Activated CD4-positive, alpha-beta T cell treated with anti-CD3 and anti-CD28 coated beads for 48 hours (primary cell): ENCODE measurements at places on chromosomes 2 and 18.

GRCh38 chr18:22324191-22325131, 93.3 kb downstream of the CTAGE1 start:
- DNase-seq = no peak

DNA sequence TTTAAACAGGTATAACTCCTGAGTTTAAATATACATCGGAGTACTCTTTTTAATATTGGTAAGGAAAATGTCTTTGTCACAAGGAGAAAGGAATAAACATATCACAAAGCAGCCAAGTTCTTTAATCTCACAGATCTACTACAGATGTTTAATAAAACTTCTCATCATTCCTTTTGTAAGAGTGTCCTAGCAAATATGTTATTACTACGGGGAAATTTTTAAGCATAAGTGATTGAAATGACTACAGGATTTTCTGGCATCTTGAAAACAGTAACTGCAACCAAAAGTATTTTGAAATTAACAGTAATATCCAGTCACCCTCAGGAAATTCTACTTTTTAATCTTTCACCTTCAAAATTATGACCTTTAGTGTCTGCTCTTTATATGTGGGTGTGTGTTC, 403.1 kb downstream of the IRS1 start:
- DNase-seq = no peak

DNA sequence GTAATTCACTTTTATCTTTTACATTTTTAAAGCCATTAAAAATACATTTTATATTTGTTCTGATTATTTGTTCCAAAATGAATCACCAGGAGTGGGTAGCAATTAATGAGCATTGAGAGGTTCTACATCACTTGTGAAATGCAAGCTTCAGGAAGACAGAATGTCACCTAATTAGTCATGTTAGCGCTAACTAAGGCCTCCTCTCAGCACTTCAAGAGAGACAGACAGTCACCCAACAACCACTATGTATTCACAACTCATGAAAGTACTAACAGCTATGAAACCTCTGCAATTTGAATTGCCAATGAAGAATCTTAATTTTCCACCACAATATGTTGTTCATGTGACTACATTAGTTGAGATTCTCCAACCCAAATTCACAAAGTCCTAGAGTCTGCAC, 611.0 kb downstream of the KCNJ3 start:
- DNase-seq = no peak

DNA sequence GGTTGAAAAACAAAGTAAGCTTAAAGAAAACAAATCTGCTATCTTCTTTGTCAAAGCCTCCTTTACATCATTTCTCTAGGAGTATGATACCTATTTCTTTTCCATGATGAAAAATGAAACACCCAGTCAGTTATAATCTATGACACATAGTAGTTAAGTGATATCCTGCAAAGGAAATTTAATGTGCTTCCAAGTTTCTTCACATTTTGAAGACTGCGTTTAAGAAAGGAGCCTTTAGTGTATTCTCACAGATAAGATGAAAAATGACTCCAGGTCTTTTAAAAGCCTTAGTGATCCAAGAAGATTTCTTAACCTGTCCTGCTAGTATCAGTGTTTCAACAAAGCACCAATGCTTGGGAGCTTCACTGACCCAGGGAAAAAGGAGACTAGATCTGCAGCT, 356.7 kb downstream of the CCDC85A start:
- DNase-seq = no peak

DNA sequence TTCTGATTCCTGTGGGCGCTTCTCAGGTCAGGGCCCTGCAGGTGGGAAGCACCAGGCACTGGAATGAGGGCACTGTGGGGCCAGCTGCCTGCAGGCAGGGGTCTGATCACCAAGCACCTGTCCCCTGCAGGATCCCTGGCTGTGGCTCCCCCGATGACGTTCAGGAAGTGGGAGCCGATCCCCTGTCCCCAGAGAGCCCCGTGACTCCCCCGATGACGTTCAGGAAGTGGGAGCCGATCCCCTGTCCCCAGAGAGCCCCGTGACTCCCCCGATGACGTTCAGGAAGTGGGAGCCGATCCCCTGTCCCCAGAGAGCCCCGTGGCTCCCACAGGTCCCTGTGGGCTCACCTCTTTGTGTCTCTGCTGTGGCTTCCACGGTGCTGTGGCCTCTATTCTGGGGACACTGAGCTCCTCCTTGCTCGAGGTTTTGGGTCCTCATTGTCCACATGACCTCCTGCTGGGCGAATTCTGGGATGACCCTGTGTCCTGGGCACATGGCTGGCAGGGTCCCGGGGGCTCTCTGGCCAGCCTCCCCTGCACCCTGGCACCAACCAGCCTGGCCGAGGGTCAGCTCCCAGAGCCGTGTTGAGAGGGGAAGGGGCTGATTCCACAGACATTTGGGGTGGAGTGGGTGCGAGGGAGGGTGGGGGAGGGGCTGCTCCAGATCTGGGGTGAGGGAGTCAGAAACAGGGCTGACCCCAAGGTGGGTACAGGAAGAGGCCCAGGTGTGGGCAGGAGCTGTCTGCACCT, 4.8 kb downstream of the NEU4 start:
- no peak for DNase-seq

- DNase-seq = no peak
Measured at GRCh38 chr18:77529492-77530176, 280.0 kb downstream of the GALR1 start.

DNA sequence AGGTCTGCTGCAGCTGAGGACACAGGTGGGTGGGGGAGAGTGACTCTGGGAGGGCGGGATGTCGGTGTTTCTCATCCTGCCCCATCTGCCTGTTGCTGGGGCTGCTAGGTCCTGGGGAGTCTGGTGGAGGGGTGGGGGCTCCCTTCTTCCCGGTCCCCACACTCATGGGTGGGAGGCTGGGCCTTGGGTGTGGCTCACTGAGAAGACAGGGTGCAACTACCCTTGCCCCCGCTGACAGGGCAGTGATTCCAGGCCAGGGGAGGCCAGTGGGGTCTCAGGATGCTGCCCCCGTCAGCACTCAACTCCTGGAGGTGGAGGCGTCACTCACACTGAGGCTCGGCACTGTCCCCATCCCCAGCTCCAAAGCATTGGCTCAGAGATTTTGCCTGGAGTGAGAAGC, 7.7 kb upstream of the NFATC1 start:
- DNase-seq = no peak

- no peak for DNase-seq
Measured at GRCh38 chr18:51171223-51171622, 26.3 kb downstream of the MEX3C start.

DNA sequence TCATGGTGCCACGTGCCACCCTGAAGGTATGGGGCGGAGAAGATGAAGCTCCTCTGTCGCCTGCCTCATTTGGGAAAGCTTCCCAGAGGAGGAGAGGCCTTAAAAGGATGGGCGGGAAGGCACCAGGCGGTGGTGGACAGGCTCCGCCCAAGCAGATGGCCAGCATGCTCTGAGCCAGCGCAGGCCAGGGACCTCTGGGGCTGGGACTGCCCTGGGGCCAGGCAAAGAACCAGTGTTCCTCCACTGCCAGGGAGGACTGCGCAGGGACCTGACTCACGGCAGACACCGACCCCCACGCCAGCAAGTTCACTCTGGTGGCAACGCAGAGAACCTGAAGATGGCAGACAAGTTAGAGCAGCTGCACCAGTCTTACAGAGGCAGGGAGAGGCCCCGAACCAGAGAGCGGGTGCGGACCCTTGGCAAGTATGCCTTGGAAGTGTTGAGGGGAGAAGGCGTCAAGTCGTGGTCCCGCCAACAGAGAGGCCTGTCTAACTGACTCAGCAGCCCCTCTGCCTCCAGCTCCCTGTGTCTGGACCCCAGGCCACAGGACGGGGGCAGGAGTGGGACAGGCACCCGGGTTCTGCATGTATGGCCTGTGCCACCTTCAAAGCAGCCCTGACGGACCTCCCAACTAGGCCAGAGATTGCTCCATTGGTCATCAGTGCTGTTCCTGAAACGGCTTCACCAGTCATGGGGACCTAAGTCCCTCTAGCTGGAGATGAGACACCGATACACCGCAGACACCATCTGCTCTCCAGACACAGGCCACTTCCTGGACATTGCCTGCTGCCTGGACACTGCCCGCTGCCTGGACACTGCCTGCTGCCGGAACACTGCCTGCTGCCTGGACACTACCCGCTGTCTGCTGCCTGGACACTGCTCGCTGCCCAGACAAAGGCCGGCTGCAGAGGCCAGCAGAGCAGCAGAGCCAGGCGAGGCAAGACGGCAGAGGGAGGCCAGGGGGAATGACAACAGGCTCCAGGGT, 124.7 kb downstream of the HDAC4 start:
- DNase-seq = peak; percentile 2
